Stimulated activated CD4-positive, alpha-beta T cell treated with anti-CD3 and anti-CD28 coated beads, TNF-alpha, amount 100 ng/mL, for 48 hours (primary cell): ENCODE measurements at places on chromosomes 4 and X.
A peak's percentile ranks its signal among the peaks of the same experiment; 100 is the strongest.

- DNase-seq, result no peak
These were observed 2.0 kb upstream of the HELT start for GRCh38 chr4:185016101-185016940.

GRCh38 chrX:122475306-122475705 lies 708.8 kb upstream of the GRIA3 start:
- no peak for DNase-seq

GRCh38 chr4:37970702-37971101 lies 10.5 kb downstream of the PTTG2 start:
- peak; percentile 54 for DNase-seq

- no peak for DNase-seq
These were observed 395.7 kb downstream of the TRIML1 start for GRCh38 chr4:188534917-188535316.

DNA sequence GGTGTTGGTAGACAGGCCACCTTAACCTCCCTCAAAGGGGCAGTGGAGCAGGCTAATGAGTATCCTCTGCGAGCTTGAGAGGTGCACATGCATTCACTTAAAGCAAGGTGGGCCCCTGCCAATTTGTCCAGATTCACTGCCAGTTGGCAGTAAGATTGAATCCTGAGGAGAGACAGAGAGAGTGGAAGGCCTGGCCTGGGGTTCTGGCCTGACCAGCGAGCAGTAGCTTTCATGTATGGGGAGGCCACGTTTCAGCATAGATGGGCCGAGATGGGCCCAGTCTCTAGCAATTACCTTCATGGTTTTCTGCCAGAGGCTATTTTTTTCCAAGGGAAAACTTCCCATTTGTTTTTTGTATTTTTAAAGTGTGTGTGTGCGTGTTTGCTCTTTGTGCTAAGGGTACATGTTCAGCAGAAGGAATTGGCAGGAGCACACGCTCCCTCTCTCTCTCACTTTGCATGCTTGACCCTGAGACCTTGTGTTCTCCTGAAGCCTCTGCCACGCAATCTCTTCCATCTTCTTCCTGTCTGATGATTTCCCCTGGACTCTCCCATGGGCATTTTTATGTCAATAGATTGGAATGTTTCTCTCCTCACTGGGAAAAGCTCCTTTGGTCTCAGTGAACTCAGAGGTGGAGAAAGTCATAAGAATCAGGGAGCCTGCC lies 215.8 kb upstream of the SFRP2 start:
- DNase-seq, result no peak

DNA sequence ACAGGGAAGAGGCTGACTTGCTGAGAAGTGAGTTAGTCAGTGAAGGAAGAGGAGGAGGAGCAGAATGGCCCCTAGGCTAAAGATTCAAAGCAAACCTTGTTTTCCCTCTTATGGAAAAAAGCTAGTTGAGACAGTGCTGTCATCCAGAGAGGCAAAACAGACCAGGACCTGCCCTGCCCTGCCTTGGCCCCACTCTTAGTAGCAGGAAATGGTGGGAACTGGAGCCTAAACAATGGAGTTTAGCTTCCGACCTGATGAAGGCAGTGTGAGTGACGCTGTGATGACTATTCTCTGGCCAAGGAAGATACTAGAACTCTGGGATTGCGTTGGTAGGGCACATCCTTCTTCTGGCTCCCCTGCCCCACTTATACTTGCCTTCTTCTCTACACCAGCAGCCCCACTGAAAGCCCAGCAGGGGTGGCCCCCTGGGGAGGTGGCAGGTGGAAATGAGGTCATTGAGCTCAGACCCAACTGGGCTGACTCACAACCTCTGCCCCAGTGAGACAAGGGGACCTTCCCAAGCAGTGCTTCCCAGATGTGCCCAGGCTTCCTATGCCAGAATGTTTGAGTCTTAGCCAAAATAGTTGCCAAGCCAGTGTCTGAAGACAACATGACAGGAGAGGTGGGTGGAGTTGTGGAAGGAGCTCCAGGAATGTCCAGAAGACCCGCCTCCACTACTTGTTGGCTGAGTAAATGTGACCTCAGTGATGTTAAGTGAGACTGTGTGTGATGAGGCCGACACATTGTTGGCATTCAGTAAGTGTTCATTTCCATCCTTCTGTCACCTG lies 38.8 kb downstream of the MSN start:
- DNase-seq, result peak; percentile 33

DNA sequence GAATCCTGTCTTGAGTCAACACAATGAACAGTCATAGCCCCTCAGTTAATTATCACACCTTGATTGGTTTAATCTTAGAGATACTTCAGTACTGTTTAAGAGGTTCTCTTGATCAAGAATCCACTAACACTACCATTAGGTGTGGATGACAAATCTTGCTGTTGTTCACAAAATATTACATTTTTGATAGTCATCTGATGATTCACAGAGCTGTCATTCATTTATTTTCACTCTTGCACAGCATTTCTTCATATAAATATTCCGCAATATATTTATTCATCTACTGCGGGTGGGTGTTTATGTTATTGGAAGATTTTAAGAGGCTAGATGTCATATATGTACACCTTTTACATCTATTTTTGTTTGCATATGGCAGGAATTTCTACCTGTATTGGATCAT lies 1138.1 kb upstream of the PRKX start:
- no peak for DNase-seq

DNA sequence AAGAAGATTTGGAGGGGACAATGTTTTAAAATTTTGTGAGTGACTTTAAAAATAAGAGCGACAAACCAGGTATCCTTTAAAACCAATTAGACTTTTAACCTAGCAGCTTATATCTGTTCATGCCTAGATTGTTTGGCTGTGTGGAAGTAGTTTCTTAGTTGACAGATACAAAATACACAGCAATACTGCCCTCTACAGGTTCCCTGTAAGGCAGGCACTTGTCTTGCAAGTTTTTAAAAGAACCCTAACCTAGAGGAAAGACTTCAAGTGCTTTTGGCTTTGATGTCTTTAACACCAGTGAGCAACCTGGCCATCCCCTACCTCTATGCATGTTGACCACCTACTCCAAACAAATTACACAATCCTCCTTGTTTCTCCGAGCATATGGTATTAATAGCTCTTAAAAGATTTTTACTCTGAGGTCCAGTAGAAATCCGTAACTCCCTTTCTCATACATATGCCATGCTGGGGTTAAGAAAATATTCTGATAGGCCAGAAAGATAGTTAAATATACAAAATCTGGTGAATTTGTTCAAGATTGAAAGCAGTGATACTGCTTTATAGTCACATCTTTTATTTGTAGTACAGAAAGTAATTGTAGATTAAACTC lies 273.0 kb downstream of the ARHGAP24 start:
- no peak for DNase-seq

DNA sequence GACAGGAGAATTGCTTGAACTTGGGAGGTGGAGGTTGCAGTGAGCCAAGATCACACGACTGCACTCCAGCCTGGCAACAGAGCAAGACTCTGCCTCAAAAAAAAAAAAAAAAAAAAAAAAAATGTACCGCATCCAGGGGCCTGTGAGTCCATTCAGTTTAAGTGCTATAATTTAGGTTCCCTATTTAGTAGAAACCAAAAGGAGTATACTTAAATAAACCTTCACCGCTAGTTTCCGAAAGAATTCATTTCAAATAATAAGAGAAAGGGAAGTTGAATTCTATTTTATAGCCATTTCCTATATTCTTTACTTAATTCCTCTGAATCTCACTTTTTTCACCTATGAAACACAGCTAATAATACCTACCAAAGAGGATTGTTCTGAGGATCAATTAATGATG lies 20.8 kb upstream of the LRBA start:
- DNase-seq, result no peak

- DNase-seq, result no peak
These were observed 39.2 kb upstream of the USP9X start for GRCh38 chrX:41045960-41046567.

- DNase-seq, result no peak
These were observed 32.4 kb upstream of the CT47C1 start for GRCh38 chrX:119040432-119040831.

- DNase-seq, result no peak
These were observed 47.0 kb downstream of the SPRY1 start for GRCh38 chr4:123443401-123444289.

GRCh38 chr4:54543088-54543795 lies 114.5 kb upstream of the KIT start:
- DNase-seq, result no peak

DNA sequence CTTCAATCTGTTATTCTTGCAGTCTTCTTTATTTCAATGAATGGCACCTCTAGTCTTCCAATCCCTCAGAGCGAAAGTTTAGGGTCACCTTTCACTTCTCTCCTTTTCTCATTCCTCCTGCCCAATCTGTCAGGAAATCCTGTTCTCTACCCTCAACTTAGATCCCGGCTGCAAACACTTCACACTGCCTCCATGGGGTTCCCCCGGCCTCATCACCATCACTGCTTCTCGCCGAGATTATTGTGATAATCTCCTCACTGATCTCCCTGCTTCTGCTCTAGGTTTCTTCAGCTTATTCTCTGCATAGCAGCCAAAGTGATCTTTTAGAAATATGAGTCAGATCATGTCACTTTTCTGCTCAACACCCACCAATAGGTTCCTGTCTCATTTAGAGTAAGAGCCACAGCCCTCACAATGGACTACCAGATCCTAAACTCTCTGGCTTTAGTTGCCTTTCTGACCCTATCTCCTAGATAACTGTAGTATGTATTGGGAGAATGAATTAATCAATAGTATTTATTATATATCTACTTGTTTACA lies 43.6 kb upstream of the TBC1D9 start:
- no peak for DNase-seq
